GM18507 (cell line): ENCODE measurements at places on chromosomes 7 and 10.

GRCh38 chr10:102444851-102445250 lies 6.5 kb downstream of the C10orf95 start:
- no peak for DNase-seq

- DNase-seq: no peak
Observed at GRCh38 chr7:121797657-121798452, 75.1 kb upstream of the PTPRZ1 start.

- no peak for DNase-seq
Observed at GRCh38 chr10:109261231-109261630, 662.1 kb downstream of the XPNPEP1 start.

- DNase-seq: no peak
Observed at GRCh38 chr10:69397972-69398371, 18.7 kb downstream of the TACR2 start.

GRCh38 chr7:98878365-98879197 lies at the start of gene TRRAP:
TSS of gene TRRAP (plus strand) at chr7:98878532. CDS start at chr7:98881151, 2,619 bp downstream.
- DNase-seq: peak; percentile 65

DNA sequence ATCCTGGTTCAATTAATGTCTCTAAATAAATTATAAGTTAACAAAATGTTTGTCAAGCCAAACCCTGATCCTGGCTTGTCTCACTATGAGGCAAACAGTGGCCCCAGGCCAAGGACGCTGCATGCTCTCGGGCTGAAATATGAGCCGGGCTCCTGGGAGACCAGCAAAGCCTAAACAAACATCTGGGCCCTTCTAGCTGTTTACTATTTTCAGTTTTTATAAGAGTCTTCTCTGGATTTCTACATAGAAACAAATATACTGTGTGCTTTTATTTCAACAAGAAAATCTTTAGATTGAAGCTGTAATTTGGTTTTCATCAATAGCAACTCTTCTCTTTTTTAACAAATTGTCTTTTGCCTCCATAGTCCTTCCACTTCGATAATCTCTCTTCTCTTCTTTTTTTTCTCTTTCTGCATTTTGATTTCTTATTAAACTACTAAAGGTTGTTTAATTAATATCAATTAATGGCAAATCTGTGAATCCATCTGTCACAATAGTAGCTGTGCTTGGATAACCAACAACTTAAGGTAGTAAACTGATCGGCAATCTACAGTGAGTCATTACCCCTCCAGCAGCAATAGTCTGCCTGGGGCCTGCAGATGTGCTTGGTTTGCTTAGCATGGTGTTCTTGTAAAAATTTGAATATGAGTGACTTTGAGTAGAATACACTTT lies 83.3 kb upstream of the DNAJC1 start:
- DNase-seq: no peak

- no peak for DNase-seq
Observed at GRCh38 chr7:145156834-145157233, 321.0 kb upstream of the TPK1 start.

DNA sequence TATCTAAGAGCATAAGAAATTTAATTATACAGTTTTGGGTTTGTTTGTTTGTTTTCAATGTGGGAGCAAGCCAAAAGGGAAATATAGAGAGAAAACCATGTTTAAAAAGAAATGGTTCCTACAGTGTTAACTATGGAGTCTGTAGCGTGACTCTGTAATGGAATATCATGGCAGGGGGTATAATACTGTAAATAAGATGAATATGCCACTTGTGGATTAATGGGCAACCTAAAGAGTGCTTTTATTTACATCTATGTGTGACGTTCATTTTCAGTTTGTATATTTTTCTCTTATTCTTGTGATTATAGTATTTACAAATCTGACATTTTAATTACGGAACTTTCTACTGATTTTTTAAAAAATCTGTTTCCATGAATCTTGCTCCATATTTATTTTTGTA lies 95.9 kb downstream of the POLL start:
- no peak for DNase-seq

- DNase-seq: no peak
Observed at GRCh38 chr10:85978566-85979358, 387.8 kb downstream of the GRID1 start.

DNA sequence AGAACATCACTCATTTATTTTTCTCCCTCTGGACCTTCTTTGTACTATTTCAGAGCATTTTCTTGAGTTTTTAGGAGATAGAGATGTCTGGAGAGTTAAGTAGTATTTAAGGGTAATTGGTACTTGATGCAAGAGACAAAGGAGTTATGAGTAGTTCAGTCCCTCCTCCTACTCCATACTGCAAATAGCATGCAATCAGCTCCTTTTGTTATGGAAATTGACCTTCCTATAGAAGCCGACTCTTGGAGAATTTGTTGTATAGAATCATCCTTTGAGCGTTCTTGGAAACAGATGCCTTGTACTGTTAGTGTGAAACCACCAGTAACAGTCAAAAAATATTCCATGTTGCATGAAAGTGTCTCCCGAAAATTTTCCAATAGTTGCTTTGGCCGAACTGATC lies 428.2 kb upstream of the GALNT17 start:
- DNase-seq: no peak

DNA sequence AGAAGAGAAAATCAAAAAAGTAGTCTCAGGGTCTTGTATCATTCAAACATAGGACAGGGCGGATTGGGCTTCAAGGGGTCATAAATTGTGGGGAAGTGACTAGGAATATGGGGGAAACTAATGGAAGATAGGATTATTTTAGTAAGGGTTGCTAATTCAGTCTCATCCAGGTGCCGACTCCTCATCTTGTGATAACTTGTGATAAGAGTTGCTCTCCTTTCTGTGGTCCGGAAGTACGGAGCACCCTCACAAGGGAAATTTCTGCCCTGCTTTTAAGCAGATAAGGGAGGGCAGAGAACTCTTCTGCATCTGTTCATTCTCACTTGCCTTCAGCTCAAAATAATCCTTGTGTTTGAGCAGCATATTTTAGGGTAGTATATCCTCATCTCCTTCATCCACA lies 436.4 kb upstream of the LRGUK start:
- DNase-seq: no peak

DNA sequence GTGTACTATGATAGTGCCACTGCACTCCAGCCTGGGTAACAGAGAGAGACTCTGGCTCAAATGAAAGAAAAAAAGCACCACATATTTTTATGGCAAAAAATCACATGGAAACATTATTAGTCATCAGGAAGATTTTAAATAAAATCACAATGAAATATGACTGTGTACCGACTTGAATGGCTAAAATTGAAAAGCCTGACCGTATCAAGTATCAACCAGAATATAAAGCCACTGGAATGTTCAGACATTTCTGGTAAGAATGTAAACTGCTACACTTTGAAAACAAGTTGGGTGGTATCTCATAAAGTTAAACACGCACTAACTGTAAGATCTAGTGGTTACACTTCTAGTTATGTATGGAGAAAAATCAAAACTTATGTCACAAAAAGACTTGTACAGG lies 306.7 kb upstream of the MBL2 start:
- DNase-seq: no peak

DNA sequence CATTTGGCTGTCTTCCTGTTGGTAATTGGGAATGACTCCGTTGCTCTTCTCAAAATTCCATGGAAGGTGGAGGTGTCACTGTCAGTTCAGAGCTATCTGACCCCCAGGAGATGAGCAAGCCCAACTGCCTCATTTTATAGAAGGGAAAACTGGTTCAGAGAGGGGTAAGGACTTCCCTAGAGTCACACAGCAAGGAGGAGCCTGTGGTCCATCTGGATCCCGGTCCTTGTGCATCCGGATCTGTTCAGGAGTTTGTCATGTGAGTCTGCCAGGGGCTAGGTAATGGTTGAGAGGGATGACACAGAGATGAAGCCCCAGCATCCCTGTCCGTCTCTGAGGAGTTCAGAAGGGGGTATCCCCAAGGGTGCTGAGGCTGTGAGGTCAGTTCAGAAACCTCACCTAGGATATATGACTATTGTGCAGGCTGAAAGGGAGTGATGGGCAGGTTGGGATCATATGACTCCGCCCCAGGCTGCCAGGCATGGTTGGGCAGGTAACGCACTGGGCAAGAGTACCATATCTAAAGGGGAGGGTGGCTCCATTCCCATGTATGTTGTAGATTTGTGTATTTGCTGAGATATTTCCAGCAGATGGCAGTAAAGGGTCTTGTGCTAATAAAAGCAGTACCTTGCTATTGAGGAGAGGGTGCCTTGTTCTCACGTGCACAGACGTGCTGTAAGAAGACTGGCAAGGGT lies 16.0 kb upstream of the SLC29A3 start:
- no peak for DNase-seq

DNA sequence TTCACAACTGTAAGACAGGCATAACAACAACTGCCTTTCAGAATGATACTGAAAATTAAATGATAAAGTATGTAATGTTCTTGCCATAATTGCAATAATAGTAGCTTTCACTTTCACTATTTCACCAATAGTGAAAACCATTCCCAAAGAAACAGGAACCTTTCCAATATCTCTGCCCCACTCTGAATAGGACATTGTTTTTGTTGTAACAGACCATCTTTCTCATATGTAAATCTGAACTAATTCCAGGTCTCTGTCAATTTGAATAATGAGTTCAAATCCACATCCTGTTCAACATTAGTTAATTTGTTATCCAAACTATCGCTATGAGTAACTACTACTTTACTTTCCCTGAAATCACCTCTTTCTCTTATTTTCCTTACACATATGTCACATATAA lies 148.0 kb downstream of the LRRN3 start:
- no peak for DNase-seq

GRCh38 chr10:104577861-104578521 lies 63.1 kb upstream of the SORCS3 start:
- DNase-seq: no peak

DNA sequence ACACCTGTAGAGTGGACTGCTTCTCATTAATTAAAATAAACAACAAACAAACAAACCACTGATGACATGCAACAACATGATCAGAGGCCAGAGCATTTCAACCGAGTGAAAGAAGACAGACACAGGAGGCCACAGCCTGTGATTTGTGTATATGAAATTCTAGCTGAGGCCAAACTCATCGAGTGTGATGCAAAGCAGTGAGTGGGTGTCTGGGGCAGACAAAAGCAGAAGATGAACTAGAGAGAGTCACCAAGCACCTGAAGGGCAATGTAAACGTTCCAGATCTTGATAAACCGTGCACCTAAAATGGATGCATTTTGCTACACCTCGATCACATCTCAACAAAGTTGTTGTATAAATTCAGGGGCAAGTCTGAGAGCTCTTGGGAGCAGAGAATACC lies 108.4 kb downstream of the KLF6 start:
- no peak for DNase-seq

DNA sequence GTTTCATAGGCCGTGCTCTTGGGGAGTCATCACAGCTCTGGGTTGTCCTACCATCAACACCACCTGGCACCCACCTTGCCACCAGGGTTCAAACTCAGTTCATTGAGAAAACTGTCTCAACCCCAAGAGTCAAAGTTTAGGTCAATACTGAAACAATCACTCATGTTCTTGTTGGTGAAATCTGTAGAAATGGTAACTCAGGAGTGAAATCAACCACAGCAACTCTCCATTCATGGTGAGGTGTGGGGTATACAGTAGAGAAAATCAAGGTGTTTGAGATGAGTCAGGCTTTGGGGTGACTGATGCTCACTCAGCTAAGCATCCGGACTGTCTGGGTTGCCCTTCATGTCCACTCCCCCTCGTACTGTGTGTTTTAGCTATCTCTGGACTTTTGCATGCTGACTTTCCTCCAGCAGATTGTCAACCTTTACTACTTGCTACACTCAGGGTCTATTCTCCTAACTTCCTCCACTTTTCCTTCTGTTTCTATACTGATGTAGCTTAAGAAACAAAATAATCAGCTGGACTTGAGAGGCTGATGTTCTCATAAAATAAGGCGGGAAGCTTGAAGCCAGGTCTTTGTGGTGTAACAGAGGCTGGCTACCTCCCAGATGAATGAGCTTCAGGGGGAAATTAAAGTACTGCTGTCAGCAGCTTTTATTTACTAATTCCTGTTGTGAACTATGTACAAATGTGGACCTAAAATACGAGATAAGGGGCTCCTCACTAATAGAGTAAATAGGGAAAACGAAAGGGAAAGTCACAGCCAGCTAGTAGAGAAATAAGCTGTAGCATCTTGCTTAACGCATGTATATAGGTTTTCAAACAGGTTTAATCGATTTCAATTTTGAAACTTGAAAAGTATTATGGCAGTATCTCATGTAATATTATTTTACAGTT lies 173.6 kb upstream of the AKR1E2 start:
- DNase-seq: no peak

- no peak for DNase-seq
Observed at GRCh38 chr10:84097787-84098353, 41.4 kb upstream of the GHITM start.

- no peak for DNase-seq
Observed at GRCh38 chr10:87771871-87772500, 46.0 kb downstream of the ATAD1 start.

- no peak for DNase-seq
Observed at GRCh38 chr7:110308791-110309190, 782.1 kb upstream of the LRRN3 start.

GRCh38 chr10:116270771-116271592 lies 2.0 kb downstream of the GFRA1 start:
- DNase-seq: no peak

- DNase-seq: no peak
Observed at GRCh38 chr10:113959383-113959760, 84.3 kb upstream of the ADRB1 start.

DNA sequence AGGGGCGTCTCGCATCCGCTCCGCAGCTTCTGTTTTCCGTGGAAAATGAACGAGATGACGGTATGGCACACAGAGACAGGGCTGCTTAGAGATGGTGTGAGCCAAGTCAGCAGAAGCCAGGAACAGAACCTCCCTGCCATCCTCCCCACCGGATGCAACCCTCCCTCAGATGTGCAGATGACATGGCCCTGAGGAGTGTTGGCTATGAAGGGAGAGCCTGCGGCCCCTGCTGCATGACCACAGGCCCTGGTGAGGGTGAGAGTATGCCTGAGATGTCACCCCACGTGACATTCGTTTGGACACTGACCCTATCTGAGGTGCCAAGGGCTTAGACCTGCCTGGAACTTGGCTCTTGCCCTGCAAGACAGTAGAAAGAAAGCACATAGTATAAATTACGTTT lies 29.4 kb downstream of the WIPF3 start:
- DNase-seq: no peak

DNA sequence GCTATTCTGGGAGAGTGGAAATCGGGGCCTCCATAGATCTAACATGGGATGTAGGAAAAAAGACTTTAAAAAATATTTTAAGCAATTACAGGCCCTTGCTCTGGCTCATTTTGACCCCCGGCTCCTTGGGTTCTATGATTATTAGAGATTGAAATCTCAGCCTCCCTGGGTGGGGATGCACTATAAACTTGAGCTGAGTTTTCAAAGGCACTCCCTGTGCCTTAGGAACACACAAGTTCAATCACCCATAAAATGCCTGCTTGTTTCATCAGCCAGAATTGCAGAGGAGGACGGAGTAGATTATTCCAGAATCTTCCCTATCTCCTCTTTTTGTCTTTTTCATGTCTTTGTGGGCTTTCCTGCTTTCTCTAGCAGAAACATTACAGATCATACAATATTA lies 145.4 kb downstream of the CUBN start:
- no peak for DNase-seq

GRCh38 chr7:139317939-139318505 lies 23.1 kb upstream of the FMC1 start:
- no peak for DNase-seq

GRCh38 chr10:75925999-75926398 lies 494.6 kb downstream of the LRMDA start:
- DNase-seq: no peak

GRCh38 chr10:1475771-1476454 lies 261.4 kb downstream of the ADARB2 start:
- no peak for DNase-seq

- DNase-seq: no peak
Observed at GRCh38 chr7:152344253-152344652, 91.5 kb downstream of the KMT2C start.

GRCh38 chr10:101903827-101904550 lies 60.4 kb upstream of the KCNIP2 start:
- peak; percentile 42 for DNase-seq
